HFF-Myc (cell line): ENCODE measurements at places on chromosomes 7 and 10.

GRCh38 chr10:63128443-63128842 is 4.7 kb upstream of the NRBF2 start:
- no peak for DNase-seq

GRCh38 chr7:136303162-136303561 is 326.0 kb upstream of the MTPN start:
- no peak for DNase-seq

DNA sequence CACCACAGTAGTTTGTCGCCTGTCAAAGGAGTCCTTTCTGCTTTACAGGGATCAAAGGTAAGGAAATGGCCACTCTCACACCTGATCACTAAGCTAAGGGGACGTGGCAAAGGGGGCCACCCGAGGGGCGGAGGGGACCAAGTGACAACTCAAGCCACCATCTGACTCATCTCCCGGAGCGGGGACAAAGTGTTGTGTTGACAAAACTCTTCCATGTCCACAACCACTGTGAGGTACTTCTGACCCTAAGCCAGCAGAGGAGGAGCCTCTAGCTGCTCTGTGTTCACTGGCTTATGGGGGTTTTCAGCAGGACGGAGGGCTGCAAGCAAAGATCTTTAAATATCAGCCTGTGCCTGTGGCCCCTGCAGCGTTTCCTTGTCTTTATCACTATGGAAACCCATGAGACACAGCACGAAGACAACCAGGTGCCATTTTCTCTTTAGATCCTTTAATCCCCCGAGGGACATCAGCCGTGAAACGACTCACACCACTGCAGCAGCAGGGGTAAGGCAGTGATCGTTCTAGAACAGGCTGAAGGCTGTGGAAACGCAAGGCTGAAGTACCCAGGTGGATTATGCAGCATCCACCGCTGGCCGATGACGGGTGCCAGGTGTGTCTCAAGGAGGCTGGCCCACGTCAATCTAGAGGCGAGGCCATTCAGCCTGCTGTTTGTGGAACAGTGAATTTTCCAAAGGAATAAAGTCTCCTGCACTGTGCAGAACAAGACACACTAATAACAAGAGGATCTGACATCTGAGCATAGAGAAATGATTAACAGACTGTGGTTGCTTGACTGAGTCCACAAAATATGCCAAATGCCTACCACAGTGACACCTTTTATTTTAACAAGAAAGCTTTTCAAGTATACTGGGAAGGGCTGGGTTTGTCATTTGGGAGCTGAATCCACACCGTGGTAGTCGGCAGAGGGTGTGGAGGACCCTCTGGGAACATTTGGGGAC is 26.6 kb upstream of the DDC start:
- no peak for DNase-seq

- DNase-seq: no peak
Observed at GRCh38 chr10:105044902-105045301, 403.8 kb downstream of the SORCS3 start.

DNA sequence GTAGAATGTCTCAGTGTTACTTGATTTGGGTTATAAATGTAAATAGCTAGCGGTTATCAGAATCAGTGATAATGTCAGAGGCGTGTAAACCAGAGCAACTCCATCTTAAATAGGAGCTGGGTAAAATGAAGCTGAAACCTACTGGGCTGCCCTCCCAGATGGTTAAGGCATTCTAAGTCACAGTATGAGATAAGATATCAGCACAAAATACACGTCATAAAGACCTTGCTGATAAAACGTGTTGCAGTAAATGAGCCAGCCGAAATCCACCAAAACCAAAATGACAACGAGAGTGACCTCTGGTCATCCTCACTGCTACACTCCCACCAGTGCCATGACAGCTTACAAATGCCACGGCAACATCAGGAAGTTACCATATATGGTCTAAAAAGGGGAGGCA is 172.3 kb downstream of the CHRM2 start:
- no peak for DNase-seq

DNA sequence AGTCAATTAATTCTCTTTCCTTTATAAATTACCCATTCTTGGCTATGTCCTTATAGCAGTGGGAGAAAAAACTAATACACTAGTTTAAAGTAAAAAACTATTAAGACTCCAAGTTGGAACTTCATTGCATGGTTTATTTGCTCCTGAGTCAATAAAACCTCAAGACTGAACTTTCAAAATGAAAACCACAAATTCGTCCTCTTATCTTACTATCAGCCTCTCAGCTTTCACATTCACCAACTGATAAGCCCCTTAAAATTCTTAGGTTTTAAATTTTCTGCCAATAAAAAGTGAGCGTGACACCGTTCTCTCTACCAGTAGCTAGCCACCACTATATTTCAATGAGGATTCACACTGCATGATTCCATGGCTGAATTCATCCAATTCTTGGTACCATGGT is 346.4 kb upstream of the NPSR1 start:
- DNase-seq: no peak

DNA sequence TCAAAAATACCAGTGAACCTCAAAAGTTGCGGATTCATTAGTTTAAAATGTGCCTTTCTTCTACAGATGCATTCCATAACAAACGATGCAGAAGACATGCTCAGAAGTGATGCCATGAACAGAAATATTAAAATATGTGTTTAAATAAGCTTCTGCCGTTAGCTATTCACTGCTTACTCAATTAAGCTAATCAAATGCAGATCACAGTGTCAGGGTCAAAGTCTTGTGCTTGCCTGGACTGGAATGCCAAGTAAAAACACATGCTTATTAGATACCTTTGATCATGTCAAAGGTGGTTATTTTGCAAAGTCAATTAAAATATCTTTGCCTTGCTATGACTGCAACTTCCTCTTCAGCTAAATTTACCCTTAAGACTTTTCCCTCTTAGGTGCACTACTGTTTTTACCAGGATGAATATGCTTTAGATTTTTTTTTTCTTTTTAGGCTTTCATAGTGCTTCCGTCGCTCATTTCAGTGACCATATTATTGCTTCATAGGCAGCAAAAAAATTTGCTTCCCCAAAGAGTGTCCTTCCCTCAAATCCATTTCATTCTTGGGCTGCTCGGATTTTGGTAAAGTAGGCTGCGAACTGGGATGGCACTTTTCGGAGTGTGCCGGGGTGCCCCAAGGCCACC is 905 bp downstream of the ASB13 start:
- no peak for DNase-seq

- no peak for DNase-seq
Observed at GRCh38 chr7:13742811-13743210, 246.7 kb downstream of the ETV1 start.

DNA sequence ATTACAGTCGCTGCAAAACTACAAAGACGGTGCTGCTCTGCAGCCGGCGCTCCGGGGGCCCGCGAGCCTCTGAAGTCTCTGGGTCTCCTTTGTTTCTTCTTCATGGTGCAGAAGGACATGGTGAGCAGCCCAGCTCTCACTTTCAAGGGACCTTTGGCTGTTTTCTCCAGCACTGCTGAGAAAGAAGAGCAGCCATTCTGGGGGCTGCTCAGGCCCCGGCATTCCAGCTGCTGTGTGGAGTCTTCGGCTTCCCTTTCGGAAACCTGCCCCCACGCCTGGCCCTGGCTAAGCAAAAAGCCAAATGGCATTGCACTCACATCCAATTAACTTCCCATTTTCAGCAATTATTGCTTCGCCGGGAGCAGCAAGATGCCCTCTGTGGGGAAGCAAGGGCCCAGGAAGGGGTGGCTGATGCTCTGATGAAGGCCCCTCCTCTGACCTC is 555.7 kb downstream of the PTPRN2 start:
- DNase-seq: no peak

DNA sequence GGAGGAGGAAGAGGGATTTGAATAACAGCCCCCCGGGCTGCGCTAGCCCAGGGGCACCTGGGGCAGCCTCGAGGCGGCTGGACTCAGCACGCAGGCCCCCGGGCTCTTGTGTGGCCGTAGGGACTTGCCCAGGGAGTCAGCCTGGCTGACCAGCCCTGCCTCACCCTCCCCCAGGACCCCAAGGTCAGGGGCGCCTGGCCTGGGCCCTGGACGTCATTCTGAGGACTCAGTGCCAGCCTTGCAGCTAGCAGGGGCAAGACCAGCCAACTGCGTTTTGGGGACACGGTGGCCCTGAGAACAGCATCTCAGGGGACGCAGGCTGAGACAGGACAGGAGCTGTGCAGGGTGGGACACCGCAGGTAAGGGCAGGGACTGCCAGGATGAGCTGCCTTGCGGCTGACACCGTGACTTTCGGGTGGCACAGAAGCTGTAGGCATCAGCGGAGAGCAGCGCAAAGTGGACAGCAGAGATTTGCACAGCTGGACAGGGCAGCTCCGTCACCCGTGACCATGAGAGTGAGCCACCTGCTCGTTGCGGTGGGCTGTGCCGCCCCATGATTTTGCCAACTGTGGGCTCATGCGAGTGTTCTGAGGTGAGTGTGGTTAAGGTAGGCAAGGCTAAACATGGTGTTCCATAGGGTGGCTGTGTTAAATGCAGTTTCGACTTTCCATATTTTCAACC is 48.1 kb upstream of the UBE3C start:
- no peak for DNase-seq

DNA sequence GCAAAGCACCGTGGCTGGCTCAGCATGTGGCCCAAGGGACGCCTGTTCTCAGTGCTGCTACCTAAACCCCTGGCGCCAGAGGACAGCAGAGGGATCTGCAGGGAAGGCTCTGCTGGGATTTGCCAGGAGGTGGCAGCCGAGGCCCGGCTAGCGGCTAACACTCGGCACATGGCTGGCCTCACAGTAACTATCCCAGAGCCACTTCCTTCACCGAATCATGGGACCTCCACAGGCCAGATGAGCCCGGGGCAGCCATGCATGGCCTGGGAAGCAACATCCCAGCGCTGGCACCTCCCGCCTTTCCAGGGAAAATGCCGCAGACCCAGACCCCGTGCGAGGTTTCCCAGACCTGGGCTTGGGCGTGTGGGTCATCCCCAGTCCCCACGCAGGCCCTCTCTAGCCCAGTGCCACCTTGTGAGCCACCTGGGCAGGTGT is 36.4 kb downstream of the DPYSL4 start:
- DNase-seq: peak; percentile 67

- DNase-seq: no peak
Observed at GRCh38 chr7:69772718-69773436, 174.6 kb downstream of the AUTS2 start.

GRCh38 chr10:593421-593820 is 96.0 kb downstream of the DIP2C start:
- no peak for DNase-seq

DNA sequence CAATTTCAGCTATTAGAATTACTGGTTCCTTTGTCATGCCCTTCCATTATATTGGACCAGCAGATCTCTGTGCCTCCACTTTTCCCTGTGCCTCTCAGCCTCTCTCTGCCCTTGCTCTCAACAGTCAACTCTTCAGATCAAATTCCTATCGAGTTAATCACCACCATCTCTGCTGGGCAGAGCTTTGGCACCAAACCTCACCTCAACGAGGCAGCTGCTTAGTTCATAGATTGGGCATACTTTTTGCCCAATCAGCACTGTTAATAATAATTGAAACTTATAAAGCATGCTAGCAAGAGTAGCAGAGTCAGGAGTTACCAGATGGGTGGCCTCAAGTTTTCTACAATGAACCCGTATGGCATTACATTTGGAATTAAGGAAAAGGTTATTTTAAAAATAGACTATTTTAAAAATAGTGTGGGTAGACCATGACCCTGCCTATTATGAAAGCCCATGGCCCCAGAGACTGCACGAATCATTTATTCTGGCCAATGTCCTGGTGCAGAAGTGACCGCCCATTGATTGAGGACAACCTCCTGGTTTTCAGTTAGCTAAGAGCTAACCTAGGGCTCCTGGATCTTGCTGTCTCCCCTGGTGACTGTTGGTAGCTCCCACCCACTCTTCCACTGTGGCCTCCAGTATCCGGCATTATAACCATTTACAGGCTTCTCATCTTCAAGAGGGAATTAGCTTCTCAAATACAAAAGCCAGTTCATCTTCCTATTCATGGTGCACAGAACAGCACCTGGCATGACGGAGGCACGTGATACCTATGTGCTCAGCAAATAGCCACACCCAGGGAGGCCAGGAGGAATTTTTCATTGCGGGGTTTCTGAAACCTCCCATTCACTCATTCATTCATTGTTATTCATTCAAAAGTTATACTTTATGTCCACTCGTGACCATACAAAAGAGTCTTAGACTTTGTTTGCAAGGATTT is 265.4 kb downstream of the INHBA start:
- no peak for DNase-seq

DNA sequence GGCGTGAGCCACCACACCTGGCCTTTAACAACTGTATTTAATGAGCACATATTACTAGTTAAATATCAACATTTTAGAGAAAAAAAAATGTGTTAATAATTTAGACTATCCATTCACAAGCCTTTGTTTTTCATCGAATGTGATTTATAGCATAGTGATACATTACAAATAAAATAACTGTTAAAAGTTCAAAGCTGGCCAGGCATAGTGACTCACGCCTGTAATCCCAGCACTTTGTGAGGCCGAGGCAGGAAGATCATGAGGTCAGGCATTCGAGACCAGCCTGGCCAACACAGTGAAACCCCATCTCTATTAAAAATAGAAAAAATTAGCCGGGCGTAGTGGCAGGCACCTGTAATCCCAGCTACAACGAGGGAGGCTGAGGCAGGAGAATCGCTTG is 72.7 kb downstream of the HACD1 start:
- DNase-seq: no peak

DNA sequence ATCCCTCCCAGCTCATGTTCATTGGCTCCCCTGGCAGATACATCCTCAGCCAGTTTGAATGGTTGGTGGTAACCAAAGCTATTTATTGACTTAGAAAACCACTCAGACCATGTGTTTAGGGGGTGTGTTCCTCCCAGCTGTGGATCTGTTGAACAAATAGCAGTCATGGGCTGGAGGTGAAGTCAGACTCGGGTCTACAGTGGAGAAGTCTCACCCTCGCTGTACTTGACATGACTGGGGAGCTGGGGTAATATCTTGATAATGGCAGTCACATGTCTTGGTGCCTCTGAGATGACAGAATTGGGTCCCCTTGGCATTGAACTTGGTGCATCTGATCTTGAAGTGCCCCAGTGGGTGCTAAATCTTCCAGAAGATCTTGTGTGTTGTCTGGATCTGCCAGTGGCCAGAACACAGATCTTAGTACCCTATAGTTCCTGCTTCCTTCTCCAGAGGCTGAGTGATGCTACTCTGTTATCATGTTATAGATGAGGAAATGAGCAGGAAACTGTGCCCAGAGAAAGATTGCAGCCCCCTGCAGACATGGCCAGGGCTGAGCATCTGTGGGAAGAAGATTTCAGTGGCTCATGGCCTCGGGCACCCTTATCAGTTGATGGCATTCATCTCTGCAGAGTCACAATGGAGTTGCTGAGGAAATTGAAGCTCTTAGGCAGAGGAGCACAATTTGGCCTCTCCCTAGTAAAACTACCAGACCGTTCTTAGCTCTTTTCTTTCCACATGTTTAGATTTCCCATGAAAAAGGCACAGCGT is 50.4 kb downstream of the ADRA2A start:
- DNase-seq: no peak

GRCh38 chr10:31963589-31963980 is 35.0 kb upstream of the ARHGAP12 start:
- no peak for DNase-seq

- no peak for DNase-seq
Observed at GRCh38 chr10:57993302-57993701, 274.4 kb downstream of the IPMK start.

DNA sequence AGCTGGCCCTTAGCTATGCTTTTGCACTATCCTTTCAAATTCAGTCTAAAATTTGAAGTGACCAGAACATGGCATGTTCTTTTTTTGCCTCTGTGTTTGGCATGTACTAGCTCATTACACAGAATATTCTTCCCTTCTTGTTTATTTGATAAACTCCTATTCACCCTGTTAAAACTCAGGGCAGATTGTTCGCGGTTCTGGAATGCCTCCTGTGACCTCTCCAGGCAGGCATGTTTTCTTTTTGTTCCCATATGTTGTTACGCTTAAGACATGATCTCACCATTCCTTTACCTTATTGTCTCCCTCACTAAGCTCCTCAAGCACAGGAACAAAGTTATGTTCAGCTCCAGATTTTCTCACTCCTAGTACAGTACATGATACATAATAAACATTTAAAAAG is 181.7 kb downstream of the CCSER2 start:
- DNase-seq: no peak
